T-helper 9 cell (primary cell): ENCODE measurements at places on chromosomes 5 and 9.

- DNase-seq, result no peak
These were observed 527.5 kb upstream of the NMUR2 start for GRCh38 chr5:152932621-152933020.

- no peak for DNase-seq
These were observed 71.5 kb downstream of the ARHGAP26 start for GRCh38 chr5:142841511-142842265.

DNA sequence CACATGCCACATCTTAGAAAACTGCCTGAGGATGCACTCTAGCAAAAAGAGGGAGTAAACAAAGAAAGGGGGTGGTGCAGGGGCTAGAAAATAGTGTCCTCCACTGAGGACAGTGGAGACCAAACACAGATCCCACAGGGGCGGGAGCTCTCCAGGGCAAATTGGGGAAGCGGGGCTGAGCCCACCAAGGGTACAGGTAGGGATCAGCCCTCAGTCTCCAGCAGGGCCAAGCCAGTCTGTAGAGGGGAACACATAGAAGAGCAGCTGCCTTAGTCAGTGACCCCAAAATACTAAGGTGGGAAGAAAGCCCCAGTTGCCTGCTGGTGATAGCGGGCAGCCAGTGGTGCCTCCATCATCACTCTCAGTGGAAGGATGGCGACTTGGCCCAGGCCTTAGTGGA, 134.0 kb downstream of the ATPSCKMT start:
- no peak for DNase-seq

DNA sequence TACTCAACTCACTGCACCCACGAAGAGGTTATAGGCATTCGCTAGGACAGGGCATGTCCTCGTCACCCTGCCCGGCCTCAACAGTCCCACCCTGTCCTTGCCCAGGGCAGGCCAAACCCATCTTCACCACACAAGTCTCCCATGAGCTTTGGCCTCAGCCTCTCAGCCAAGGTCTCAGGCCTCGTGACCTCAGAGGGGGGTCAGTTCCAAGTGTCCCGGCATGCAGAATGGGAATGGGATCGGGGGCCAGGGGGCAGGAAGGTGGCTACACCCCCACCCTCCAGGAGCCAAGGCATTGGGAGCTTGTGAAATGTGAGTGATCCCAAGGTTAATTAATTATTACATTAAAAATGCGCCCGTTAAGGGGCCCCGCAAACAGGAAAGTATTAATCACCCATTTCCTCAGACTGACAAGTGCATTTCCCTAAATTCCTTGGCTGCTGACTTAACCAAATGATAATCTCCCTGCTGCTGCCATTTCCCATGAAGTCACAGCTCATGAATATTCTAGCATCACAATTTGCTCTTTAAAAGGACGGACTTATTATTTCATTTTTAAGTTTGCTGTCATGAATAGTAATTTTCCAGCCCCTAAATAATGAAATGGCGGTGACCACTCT, 8.0 kb upstream of the UBAC1 start:
- no peak for DNase-seq

- DNase-seq, result no peak
These were observed 59.3 kb downstream of the SVEP1 start for GRCh38 chr9:110520120-110520701.

DNA sequence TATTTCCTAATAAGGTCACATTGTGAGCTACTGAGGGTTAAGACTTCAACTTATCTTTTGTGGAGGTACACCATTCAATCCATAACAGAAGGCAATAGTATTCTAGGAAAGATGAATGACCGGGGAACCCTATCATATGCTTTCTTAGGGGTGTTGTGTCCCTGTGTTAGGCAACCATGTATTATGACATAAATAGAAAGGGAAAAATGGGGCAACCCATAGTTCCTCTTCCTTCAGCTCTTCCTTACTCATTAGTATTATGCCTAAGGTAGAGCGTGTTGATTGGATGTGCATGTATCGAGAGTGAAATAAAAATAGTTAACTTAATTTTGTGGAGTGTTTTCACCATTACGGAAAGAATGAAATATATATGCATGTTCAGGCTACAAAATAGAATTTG, 6.0 kb upstream of the CCNJL start:
- no peak for DNase-seq

- no peak for DNase-seq
These were observed 41.0 kb upstream of the MTAP start for GRCh38 chr9:21761309-21761901.

DNA sequence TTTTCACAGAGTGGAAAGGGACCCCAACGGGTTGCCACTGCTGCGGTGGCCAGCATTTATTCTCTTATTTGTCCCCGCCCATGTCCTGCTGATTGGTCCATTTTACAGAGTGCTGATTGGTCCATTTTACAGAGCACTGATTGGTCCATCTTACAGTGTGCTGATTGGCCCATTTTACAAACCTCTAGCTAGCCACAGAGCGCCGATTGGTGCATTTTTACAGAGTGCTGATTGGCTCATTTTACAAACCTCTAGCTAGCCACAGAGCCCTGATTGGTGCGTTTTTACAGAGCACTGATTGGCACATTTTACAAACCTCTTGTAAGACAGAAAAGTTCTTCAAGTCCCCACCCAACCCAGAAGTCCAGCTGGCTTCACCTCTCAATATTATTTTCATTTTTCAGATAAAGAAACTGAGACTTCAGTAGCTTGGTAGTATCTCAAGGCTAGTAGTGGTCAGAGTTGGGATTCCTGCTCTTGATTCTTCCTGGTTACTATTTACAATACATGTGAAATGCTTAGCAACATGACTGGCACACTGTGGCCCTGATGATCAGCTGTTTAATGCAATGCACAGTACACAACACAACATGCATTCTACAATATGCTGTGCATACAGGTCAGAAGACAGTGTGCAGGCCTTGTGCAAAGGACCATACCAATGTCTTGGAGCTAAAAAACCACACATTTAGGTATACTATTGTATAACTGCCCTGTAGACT, 63.6 kb upstream of the BOD1 start:
- no peak for DNase-seq

DNA sequence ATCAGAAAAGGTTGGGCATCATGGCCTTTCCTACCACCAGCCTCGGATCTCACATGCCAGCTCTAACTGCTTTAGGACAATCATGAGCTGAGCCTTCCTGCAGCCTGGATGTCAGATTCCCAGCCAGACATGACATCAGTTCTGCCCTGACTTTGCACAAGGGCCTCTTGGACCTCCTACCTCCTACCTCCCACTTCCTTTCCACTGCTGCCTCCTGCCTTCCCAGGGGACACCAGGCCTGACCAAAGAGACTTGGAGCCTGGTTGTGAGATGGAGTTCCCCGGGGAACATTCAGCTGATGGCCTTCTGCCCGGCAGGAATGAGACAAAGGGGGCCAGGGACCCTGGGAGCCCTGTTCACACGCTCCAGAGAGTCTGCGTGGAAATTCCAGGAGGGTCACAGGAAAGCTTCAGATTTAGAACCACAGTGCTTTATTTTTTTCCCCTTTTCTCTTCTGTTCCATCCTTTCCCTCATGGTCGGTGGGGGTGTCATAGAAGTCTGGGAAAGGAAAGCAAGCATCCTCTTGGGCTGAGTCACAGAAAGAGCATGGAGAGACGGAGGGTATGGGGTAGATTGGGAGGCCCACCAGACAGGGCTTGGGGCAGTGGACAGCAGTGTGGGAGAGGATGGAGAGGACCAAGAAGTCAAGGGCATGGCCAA, 35.4 kb upstream of the IL17B start:
- DNase-seq, result no peak

- no peak for DNase-seq
These were observed 107.0 kb upstream of the SMIM23 start for GRCh38 chr5:171678646-171679045.
